ENCODE measurements at places on chromosomes 3 and 15. TPM values are rescaled to one million over a fixed set of nuclear protein-coding genes. Genes with fewer than 3 reads are reported as not detected.
A peak's percentile ranks its signal among the peaks of the same experiment; 100 is the strongest.

GRCh38 chr15:55915876-55916567, 77.4 kb downstream of the NEDD4 start:
- no peak for DNase-seq
- no peaks in the 10 kb centered on the region for H3K27me3 ChIP-seq
- H3K4me1 ChIP-seq, result no peaks in the 10 kb centered on the region
- H3K36me3 ChIP-seq, result no peaks in the 10 kb centered on the region
- H3K4me3 ChIP-seq, result no peak overlapping the region

The TTC21A gene
- total RNA-seq, result 11.6 TPM

The TMEM40 gene
- total RNA-seq, result not detected

The PAQR5 gene
- total RNA-seq, result 37.9 TPM

The ITPKA gene
- 0.67 TPM for total RNA-seq

The ZNF660 gene
- 5.9 TPM for total RNA-seq

GRCh38 chr3:17852217-17852616, 109.8 kb upstream of the TBC1D5 start:
- no peaks in the 10 kb centered on the region for H3K27me3 ChIP-seq
- no peak for DNase-seq
- no peak overlapping the region for H3K4me3 ChIP-seq
- no peak overlapping the region for H3K27ac ChIP-seq
- no peaks in the 10 kb centered on the region for H3K4me1 ChIP-seq

- peak; percentile 85 for DNase-seq
- peak overlapping the region; percentile 88 for H3K27ac ChIP-seq
- no peaks in the 10 kb centered on the region for H3K36me3 ChIP-seq
- H3K4me3 ChIP-seq, result no peak overlapping the region
- peaks cover 98% of the 10 kb centered on the region for H3K4me1 ChIP-seq
Observed at GRCh38 chr15:31338879-31339557, 12.4 kb downstream of the KLF13 start.

DNA sequence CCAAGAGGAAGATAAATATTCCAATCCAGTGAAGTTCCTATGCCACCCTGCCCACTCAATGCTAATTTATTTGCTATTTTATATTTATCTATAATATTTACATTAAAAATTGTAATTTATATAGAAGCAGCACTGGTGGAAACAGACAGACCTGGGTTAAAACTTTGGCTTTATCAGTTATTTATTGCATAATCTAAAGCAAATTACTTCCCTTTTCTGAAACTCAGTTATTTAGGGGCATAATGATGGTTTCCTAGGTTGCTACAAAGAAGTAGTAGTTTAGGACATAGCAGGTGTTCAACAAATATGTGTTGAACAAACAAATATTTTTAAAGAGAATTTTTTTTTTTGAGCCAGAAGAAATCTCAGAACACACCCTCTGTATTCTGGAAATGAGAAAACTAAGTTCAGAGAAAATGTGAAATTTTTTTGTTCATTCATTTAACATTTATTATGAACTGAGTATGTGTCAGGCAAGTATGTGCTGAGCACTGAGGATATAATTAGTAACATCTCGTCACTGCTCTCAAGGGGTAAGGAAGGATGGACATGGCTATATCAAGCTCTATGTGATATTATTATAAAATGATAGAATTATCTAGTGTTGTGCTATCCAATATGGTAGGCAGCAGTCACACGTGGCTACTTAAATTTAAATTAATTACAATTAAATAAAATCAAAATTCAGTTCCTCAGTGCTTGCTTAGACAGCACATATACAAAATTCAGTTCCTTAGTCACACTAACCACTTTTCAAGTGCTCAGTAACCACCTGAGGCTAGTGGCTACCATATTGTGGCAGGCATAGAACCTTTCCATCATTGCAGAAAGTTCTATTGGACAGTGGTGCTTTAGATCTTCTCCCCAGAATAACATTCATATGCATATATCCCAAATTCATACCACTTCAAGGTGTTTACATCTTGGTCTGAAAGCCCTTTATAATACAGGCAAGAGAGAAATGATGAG, 7.0 kb upstream of the UBE2Q2 start:
- H3K4me1 ChIP-seq, result peaks cover 7% of the 10 kb centered on the region
- H3K27me3 ChIP-seq, result no peaks in the 10 kb centered on the region
- H3K4me3 ChIP-seq, result no peak overlapping the region
- no peak for DNase-seq

DNA sequence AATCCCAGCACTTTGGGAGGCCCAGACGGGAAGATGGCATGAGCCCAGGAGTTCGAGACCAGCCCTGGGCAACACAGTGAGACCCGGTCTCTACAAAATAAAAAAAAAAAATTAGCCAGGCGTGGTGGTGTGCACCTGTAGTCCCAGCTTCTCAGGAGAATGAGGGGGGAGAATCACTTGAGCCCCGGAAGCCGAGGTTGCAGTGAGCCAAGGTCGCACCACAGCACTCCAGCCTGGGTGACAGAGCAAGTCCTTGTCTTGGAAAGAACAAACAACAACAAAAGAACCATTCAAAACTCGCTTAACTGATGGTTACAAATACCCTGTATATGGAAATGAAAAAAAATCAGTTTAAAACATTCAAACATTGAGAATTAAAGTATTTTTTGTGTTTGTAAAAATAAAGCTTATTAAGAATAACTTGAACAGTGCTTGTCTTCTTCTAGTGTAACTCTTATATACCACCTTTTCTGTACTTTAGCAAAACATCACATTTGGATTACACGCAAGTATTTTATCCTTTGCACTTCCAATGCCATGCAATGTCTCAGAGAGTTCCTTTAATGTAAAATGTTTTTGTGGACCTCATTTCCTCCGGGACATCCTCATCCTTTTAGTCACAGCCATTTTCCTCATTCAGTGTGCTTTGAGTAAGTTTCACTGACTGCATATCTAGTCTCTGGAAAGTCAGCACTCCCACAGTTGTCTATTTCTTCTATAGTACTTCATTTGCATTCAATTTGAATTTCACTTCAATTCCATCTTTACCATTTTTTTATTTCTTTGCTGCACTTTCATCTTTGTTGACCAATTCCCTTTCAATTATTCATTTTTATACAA, 113.0 kb upstream of the GOLGA8J start:
- H3K4me3 ChIP-seq, result no peak overlapping the region
- DNase-seq, result no peak
- H3K36me3 ChIP-seq, result no peaks in the 10 kb centered on the region
- H3K27ac ChIP-seq, result no peak overlapping the region
- H3K27me3 ChIP-seq, result peaks cover 21% of the 10 kb centered on the region

The DBR1 gene
- total RNA-seq, result 14.8 TPM

The TMEM207 gene
- not detected for total RNA-seq

The ILDR1 gene
- 6.9 TPM for total RNA-seq

DNA sequence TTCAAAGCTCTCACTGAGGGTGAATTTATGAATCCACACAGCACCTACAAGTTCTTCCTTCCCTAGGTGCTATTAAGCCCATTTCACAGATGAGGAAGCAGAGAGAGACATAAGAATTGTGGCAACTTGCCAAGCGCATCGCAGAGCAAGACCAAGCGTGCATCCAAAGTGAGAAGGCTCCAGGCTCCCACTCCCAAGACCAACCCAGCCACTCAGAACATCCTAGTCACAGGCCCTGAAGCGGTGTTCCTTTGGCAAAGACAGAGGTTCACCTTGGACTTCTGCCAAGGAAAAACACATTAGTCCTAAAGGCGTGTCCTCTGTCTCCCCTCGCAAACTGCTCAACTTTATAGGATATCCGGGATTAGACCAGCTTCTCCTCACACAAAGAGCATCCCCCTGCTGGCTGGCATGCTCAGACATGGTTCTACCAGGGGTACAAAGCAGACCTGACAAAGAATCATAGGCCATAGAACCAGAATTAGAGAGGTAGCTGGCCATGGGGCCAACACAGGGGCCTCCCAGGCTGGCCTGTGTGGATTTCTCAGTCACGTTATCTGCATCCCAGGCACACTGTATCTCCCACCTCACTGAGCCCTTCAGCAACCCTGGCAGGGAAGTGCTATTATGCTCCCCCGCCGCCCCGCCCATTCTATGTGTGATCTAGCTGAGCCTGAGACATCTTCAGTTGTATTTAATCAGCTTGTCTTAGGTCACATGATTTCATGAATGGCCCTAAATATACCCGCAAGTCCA, 160.2 kb downstream of the FOXP1 start:
- H3K4me3 ChIP-seq, result no peak overlapping the region
- no peak for DNase-seq
- H3K27ac ChIP-seq, result no peak overlapping the region

- H3K27me3 ChIP-seq, result peaks cover 6% of the 10 kb centered on the region
- DNase-seq, result no peak
- no peak overlapping the region for H3K4me3 ChIP-seq
- no peak overlapping the region for H3K27ac ChIP-seq
- no peaks in the 10 kb centered on the region for H3K36me3 ChIP-seq
Observed at GRCh38 chr15:79635897-79636561, 203.9 kb downstream of the MINAR1 start.

The ARNT2 gene
- 12.9 TPM for total RNA-seq

The ZNF774 gene
- 3.6 TPM for total RNA-seq

DNA sequence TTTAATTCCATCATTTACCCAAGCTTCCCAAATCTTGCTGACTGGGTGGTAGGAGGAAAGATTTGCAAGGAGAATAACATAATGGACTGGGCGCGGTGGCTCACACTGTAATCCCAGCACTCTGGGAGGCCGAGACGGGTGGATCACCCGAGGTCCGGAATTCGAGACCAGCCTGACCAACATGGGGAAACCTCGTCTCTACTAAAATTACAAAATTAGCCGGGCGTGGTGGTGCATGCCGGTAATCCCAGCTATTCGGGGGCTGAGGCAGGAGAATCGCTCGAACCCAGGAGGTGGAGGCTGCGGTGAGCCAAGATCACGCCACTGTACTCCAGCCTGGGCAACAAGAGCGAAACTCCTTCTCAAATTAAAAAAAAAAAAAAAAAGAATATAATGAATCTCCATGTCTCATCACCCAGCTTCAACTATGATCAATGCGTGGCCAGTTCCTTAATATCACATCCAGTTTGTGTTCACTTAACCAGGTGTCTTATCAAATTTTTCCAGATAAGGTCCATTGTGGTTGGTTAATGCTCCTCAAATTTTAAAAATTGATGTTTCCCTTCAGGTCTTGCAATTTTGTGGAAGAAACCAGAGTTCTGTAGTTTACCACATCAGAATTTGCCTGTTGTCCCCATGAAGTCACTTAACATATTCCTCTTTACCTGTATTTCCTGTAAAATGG, 1.3 kb upstream of the ABCF3 start:
- H3K36me3 ChIP-seq, result peaks cover 66% of the 10 kb centered on the region
- DNase-seq, result no peak
- H3K27me3 ChIP-seq, result no peaks in the 10 kb centered on the region
- H3K4me3 ChIP-seq, result no peak overlapping the region
- peak overlapping the region; percentile 80 for H3K27ac ChIP-seq

GRCh38 chr15:58438956-58439355, 7.2 kb downstream of the LIPC start:
- H3K4me3 ChIP-seq, result no peak overlapping the region
- peaks cover 16% of the 10 kb centered on the region for H3K4me1 ChIP-seq
- H3K27me3 ChIP-seq, result no peaks in the 10 kb centered on the region
- DNase-seq, result no peak
- no peak overlapping the region for H3K27ac ChIP-seq
- no peaks in the 10 kb centered on the region for H3K36me3 ChIP-seq

- no peak for DNase-seq
- no peaks in the 10 kb centered on the region for H3K4me1 ChIP-seq
- no peaks in the 10 kb centered on the region for H3K27me3 ChIP-seq
- H3K36me3 ChIP-seq, result no peaks in the 10 kb centered on the region
Observed at GRCh38 chr15:52709187-52709981, 30.2 kb upstream of the ATOSA start.

The HTR3E gene
- not detected for total RNA-seq

GRCh38 chr3:194447657-194448056, 39.1 kb downstream of the ATP13A3 start:
- peaks cover 79% of the 10 kb centered on the region for H3K36me3 ChIP-seq
- H3K4me3 ChIP-seq, result no peak overlapping the region
- H3K27me3 ChIP-seq, result no peaks in the 10 kb centered on the region
- no peaks in the 10 kb centered on the region for H3K4me1 ChIP-seq
- H3K27ac ChIP-seq, result no peak overlapping the region
- no peak for DNase-seq

- H3K36me3 ChIP-seq, result no peaks in the 10 kb centered on the region
- peak within 1 kb of the TSS; percentile 68 for H3K4me3 ChIP-seq
Observed at GRCh38 chr15:94230883-94231722, at the start of gene MCTP2. MCTP2 (plus strand) TSS chr15:94231561; CDS start chr15:94298266, 66,705 bp downstream.

DNA sequence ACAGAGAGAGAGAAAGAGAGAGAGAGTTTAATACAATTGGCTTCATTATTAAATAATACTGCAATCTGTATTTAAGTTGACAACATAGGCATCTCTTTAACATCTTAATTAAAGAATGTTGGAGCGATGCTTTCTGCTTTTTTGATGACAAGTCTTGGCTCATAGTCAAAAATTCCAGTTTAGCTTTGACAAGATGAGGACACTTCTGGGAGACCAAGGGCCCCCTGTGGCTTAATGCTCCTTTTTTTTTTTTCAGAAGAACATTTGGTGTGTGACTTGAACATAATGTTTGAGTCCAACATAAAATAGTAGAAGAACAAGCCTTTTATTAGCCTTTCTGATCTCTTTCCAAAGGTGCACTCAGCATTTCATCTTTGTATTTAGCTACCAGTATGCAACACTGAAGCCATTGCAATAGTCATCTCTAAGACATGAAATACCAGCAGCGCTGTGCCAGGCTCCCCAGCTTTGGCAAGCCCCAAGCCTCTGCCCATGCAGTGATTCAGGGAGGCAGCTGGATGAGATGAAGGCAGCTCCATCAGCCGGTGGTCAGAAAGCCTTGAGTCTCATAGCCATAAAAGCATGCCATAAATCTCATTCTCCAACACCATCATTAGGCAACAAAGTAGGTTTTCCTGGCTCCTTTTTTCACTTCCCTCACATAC, 349.4 kb upstream of the SEMA6D start:
- H3K36me3 ChIP-seq, result no peaks in the 10 kb centered on the region
- no peak for DNase-seq
- no peak overlapping the region for H3K27ac ChIP-seq
- H3K4me3 ChIP-seq, result no peak overlapping the region
- no peaks in the 10 kb centered on the region for H3K4me1 ChIP-seq

The GPR62 gene
- not detected for total RNA-seq

GRCh38 chr3:17322106-17322793, 420.2 kb downstream of the TBC1D5 start:
- no peak overlapping the region for H3K27ac ChIP-seq
- H3K4me1 ChIP-seq, result no peaks in the 10 kb centered on the region
- DNase-seq, result no peak
- no peak overlapping the region for H3K4me3 ChIP-seq
- no peaks in the 10 kb centered on the region for H3K27me3 ChIP-seq

DNA sequence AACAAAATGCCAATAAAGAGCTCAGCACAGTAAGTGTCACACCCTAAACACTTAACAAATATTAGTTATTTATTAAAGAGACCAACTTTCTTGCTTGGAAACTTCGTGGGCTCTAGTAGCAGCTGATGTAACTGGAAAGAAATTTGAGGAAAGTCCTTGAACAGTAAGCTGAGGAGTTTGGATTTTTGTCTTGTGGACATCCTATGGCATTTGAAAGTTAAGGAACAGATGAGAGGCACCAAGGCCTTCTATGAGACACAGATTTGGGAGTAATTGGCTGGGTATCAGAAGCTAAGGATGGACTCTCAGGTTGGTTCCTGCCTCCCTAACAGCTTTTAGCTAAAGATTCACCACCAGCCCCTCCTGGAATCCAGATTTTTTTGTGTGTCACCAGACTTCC, 59.7 kb upstream of the FILIP1L start:
- H3K4me3 ChIP-seq, result no peak overlapping the region
- H3K27ac ChIP-seq, result no peak overlapping the region
- H3K36me3 ChIP-seq, result peaks cover 7% of the 10 kb centered on the region
- H3K4me1 ChIP-seq, result no peaks in the 10 kb centered on the region
- no peaks in the 10 kb centered on the region for H3K27me3 ChIP-seq

- no peaks in the 10 kb centered on the region for H3K4me1 ChIP-seq
- no peaks in the 10 kb centered on the region for H3K36me3 ChIP-seq
- peaks cover 67% of the 10 kb centered on the region for H3K27me3 ChIP-seq
- DNase-seq, result no peak
- peak overlapping the region; percentile 30 for H3K4me3 ChIP-seq
Observed at GRCh38 chr15:37107071-37107743, 6.9 kb upstream of the MEIS2 start.
